ENCODE measurements at places on chromosomes 6 and 20. TPM values are rescaled to one million over a fixed set of nuclear protein-coding genes. Genes with fewer than 3 reads are reported as not detected.

Gene IL17F
- total RNA-seq = 13.3 TPM

Gene CTCFL
- total RNA-seq = not detected

Gene PERP
- total RNA-seq = 18.0 TPM

Gene COL19A1
- 0.03 TPM for total RNA-seq

Gene SYCP2L
- not detected for total RNA-seq

Gene OR2B6
- not detected for total RNA-seq

Gene KCNQ5
- total RNA-seq = 4.3 TPM

Gene MOXD1
- total RNA-seq = not detected

Gene TMEM151B
- not detected for total RNA-seq

Gene BCAS1
- total RNA-seq = not detected

Gene SLC16A10
- 1.4 TPM for total RNA-seq

Gene THEMIS
- total RNA-seq = 65.6 TPM

Gene RRP36
- total RNA-seq = 60.4 TPM

Gene THBD
- total RNA-seq = not detected

Gene KPNA5
- 9.9 TPM for total RNA-seq

Gene KHDC1L
- total RNA-seq = 0.58 TPM

Gene PCED1A
- total RNA-seq = 25.0 TPM

Gene RHAG
- not detected for total RNA-seq

Gene MYB
- total RNA-seq = 30.3 TPM

Gene ZNF391
- 1.6 TPM for total RNA-seq

Gene IMPG1
- total RNA-seq = not detected

Gene ZNF311
- 0.53 TPM for total RNA-seq
